ENCODE measurements at places on chromosomes 4 and X.

DNA sequence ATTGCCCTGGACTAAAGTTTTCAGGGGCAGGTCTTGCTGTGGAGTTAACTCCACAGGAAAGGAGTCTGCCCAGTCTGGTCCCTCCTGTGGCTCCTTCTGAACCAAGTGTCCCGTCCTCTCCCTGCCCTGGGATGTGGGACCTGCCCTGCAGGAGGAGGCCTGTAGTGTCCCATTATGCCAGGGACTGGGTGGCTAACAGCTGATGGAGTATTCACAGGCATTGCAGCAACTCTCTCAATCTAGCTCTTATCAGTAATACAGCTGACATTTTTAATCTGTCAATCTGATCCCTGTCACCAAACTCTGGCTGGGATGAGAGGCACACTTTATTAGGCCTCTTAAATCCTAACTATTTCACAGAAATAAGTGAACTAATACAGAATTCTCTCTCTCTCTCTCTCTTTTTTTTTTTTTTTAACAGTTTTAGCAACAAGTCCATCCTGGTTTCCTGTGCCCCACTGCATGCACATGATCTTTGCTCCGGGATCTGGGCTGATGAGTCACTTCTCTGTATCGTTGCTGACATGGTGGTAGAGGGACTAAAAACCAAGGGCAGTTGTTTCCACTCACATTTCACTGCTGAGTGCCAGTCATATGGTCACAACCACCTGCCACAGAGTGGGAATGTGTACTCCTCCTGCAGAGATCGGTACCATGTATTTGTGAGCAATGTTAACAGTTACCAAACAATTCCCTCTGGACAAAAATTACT lies 39.1 kb downstream of the HAND2 start:
- no peak for DNase-seq

DNA sequence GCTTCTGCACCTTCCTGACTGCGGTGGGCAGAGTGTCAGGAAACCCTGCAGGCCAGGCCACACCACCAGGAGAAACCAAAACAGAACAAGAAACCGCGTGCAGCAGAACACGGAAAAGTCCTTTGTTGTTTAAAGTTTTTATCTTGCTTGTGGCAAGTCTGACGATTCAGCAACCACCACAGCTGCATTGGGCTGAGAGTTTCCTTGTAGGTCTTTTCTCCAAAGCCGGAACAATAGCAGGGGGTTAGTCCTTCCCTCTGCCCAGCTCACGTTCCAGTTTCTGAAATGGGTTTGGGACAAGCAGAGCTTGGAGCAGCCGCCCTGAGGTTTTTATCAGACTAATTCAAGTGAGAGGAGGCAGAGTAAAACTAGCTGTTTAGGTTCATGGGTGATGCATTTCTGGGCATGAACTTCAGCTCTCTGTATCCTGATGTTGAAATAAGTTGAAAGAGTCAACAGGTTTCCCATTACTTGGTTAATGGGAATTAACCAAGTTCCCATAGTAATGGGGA lies 216.9 kb downstream of the PTTG2 start:
- DNase-seq = peak; percentile 68

DNA sequence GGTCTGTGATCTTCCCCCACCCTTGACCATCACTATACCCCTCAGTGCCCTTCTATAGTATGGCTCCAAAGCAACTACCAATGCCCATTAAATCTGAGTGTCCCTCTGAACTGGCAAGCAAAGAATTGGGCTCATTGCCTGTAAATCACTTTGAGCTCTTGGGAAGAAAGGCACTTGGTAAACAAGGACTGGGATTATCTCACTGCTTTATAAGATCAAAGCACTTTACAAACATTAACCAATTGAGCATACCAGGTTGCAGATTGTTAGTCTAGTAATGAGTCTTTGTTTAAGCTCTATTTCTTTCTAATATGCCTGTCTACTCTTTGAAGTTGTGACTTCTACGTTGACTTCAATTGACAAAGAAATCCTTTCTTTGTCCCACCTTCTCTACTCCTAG lies 34.1 kb downstream of the AREG start:
- no peak for DNase-seq

- no peak for DNase-seq
Measured at GRCh38 chr4:54274795-54275665, 45.9 kb downstream of the PDGFRA start.

DNA sequence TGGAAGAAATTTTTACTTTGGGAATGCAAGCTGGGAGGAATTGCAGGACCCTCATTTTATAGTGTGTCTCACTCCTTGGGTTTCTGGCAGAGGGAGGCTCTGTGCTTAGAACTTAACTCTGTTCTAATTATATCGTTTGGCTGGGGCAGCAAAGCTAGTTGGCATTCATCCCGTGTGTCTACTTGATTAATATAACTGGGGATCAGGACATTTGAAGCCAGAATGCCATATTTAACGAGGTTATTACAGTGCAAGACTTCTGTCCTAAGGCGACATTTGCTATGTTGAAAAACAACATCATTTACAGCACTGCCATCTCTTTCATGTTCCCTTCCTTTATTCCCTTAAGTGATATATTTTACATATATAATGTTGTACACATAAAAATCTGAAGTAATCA lies 179.1 kb upstream of the TBC1D9 start:
- no peak for DNase-seq

DNA sequence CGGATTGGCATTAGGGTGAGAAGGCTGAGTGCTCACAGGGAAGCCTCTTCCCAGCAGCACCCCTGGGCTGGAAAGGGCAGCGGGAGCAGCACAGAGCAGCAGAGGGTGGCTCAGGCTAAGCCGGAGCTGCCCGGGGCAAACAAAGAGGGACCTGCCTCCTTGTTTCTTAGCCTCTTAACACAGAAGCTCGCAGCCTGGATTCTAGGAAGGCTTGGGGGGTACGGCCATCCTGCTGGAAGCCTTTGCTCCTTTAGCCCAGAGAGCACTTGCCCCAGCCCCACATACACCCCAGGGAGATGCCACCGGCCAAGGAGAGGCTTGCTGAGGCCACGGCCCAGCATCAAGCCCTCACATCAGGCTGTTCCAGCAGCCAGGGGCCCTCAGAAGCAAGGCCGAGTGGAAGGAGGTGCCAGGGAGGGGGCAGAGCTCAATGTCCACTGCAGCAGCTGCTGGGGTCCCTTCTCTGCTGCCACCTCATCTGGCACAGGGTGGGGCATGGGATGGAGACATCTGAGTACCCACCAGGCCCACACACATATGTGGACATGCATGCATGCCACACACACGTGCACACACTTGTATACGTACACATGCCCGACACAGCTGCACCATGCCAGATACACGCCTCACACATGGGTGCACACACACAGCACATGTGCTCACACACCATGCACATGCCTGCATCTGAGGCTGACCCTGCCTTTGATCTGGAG lies 20.3 kb upstream of the SPON2 start:
- peak; percentile 66 for DNase-seq

All from aorta (tissue), 5 donors.